Stimulated activated CD4-positive, alpha-beta T cell treated with anti-CD3 and anti-CD28 coated beads, Interleukin-12 subunit alpha, Interleukin-12 subunit beta, amount 100 ng/mL, for 4 hours (primary cell): ENCODE measurements at places on chromosomes 2 and 18.

- DNase-seq, result no peak
These were observed 16.2 kb upstream of the CAPN13 start for GRCh38 chr2:30823452-30823851.

DNA sequence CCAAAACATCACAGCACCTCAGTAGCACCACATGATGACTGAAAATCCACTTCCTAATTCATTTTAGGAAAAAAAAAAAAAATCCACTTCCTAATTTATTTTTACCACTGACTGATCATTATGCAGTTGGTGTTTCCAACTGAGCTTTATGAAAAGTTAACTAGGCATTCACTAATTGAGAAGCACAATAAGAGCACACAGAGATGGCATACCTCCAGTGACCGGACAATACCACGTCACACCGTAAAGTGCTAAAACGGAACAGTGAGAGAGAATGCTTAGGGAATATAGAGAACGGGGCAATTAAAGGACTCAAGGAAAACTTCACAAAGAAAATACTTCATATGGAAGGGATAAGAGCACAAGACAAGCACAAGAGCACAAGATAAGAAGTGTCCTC lies 212.5 kb downstream of the NBAS start:
- no peak for DNase-seq

DNA sequence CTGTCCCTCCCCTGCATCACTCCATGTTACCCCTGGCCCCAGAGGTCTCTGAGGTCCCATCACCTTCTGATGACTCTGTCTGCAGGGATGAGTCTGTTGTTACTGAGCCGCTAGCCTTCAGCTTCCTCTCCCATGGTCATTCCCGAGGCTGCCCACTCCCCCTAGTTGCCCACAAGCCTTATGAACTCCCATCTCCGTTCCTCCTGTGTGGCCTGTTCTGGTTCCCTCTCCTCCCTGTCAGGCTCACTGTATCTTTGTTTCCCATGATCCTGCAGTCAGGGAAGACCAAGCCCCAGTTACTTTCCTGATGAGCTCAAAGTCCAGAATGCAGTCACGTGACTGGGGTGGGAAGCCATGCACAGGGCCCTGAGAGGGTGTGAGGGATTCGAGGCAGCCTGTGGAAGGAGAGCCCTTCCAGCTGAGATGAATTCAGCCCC lies 39.5 kb downstream of the INPP4A start:
- no peak for DNase-seq

DNA sequence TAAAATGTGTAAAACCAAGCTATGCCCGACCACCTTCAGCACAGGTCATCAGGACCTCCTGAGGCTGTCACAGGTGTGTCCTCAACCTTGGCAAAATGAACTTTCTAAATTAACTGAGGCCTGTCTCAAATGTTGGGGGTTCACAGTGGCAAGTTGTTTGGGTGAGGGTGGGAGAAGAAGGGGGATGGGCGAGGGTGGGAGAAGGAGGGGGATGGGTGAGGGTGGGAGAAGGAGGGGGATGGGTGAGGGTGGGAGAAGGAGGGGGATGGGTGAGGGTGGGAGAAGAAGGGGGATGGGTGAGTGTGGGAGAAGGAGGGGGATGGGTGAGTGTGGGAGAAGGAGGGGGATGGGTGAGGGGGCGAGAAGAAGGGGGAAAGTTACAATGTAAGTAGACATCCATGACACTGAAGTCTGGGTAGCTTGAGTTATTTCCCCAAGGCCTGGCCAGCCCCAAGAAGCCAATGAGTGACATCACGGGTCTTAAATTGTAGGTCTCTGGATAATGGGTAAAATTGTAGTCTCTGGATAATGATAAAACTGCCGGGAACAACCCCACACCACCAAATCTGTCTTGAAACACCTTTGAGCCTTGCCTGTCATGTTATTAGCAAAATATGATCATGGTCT lies 56.3 kb downstream of the TIMM21 start:
- DNase-seq, result no peak

DNA sequence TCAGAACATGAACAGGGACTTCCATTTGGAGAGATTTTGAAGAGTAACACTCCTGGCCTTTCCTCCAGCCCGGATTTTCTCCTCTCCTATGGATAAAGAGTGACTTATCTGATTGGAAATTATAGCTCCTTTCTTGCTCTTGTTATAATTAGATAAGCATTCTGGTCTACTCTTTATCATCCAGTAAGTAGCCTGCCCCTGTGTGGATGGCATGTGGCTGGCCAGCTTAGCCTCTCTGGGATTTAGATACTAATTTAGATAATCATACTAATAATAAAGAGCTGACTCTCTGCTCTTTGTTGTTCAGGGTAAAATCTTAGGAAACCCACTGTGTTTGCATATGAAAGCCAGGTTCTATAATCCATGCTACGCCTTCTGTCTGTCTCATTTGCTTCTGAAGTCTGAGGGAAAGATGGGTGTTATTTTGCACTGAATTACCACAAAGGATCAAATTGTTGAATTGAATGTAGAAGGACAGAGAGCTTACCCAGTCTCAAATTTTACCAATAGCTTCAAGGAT lies 438.8 kb downstream of the SPAG16 start:
- no peak for DNase-seq

DNA sequence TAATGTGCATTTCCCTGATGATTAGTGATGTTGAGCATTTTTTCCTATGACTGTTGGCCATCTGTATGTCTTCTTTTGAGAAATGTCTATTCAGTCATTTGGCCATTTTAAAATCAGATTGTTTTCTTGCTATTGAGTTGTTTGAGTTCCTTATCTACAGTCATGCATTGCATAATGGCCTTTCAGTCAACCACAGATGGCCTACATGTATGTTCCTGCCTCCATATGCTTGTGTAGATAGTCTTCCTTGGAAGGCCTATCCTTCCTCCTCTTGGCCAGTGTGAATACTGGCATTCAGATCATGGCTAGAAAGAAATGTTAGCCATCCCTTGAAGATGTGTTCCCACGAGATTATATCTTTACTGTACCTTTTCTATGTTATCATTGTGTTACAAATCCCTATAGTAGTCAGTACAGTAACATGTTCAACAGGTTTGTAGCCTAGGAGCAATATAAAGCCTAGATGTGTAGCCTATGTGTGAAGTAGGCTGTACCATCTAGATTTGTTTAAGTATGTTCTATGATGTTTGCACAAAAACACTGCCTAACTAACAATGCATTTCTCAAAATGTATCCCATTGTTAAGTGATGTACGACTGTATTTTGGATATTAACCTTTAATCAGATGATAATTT lies 65.6 kb upstream of the CD302 start:
- DNase-seq, result no peak

- no peak for DNase-seq
These were observed 111.4 kb upstream of the SMAD7 start for GRCh38 chr18:49061991-49062831.
